Activated T-helper 1 cell treated with anti-CD3 and anti-CD28 coated beads, Interleukin-12 subunit alpha, Interleukin-12 subunit beta, Interleukin-2, Interleukin-4 antibody, amounts not matched to agents 30 ng/mL and 10 ng/mL and 1 ng/mL, durations not matched to agents 14 hours and 24 hours and 36 hours (primary cell): ENCODE measurements at places on chromosomes 5 and 9. TPM values are rescaled to one million over a fixed set of nuclear protein-coding genes. Genes with fewer than 3 reads are reported as not detected.

- DNase-seq = no peak
Observed at GRCh38 chr9:88064554-88064953, 73.7 kb downstream of the SPATA31C2 start.

GRCh38 chr5:101535626-101536025 lies 632.5 kb upstream of the ST8SIA4 start:
- DNase-seq = no peak

DNA sequence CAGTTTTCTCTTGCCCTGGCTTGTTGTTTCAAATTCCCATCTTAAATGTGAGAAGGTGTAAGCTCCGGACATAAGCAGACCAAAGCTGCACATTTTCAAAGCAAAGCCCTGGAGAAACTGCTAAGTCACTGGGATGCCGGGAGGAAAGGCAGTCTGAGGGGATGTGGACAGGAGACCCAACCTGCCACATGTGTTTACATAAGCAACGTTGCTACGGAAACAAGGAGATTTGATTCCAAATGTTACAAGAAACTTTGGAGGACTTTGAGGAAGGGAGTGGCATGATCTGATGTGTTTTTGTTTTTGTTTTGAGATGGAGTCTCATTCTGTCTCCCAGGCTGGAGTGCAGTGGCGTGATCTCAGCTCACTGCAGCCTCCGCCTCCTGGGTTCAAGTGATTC lies 25.7 kb upstream of the INSYN2B start:
- DNase-seq = no peak

- DNase-seq = no peak
Observed at GRCh38 chr9:125634040-125634717, 72.8 kb downstream of the MAPKAP1 start.

GRCh38 chr5:41524174-41524573 lies 13.8 kb upstream of the PLCXD3 start:
- no peak for DNase-seq

DNA sequence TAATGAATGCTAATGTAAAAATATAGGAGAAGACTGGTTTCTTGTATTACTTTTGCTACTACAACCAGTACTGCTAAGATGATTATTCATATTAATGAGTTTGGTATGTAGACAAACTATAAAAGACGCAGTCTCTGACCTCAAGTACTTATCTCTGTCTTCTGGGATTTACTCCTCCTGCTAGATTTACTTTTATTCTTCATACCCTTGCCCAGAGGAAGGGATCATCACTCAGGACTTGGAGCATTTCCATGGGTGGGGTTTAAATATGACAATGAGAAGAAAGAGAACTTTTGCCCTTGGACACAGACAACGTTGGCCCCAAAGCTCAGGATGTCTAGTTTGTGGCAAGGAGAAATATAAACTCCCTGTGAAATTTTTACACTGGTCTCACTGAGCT lies 126.1 kb downstream of the BNC2 start:
- DNase-seq = no peak

DNA sequence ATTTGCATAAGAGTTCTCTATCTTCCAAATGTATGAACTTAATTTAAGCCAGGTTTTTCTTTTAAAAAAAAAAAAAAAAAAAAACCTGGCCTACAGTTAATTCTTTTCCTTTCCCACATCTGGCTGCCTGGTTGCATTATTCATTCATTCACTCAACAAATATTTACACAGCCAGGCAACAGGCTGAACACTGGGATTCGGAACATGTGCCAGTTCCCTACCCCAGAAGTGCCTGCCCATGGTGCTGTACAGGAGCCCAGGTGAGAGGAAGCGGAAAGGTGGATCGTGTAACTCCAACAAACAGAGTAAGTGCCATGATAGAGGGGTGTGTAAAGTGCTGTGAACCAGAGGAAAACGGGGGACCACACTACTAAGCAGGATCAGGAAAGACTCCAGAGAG lies 93.6 kb downstream of the CDK5RAP2 start:
- DNase-seq = no peak

- no peak for DNase-seq
Observed at GRCh38 chr5:175290379-175290778, 153.6 kb downstream of the DRD1 start.

DNA sequence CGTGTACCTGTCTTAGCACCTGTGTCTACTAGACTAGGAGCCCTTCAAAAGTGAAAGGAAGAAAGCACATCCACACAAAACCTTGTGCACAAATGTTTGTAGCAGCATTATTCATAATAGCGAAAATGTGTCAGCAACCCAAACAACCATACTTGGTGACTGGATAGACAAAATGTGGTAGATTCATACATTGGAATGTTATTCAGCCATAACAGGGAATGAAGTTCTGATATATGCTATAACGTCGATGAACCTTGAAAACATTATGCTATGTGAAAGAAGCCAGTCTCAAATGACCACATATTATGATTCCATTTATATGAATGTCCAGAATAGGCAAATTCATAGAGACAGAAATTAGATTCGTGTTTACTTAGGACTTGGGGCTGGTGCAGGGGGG lies 57.8 kb upstream of the LARP1 start:
- DNase-seq = no peak

- no peak for DNase-seq
Observed at GRCh38 chr5:137379555-137380286, 119.4 kb downstream of the SPOCK1 start.

Gene STKLD1
- total RNA-seq = 0.64 and 1.5 TPM in 2 replicates

Gene ZNF608
- total RNA-seq = not detected in 2 replicates

Gene TXNDC8
- not detected in 2 replicates for total RNA-seq

Gene DRD1
- not detected in 2 replicates for total RNA-seq

Gene RGS7BP
- not detected in 2 replicates for total RNA-seq

Gene PGM5
- not detected in 2 replicates for total RNA-seq

Gene CCDC69
- total RNA-seq = 24.3 and 25.4 TPM in 2 replicates

Gene SVEP1
- not detected in 2 replicates for total RNA-seq

Gene PCDHGA3
- total RNA-seq = 0.10 TPM in 1 of 2 replicates, not detected in the other

Gene CEL
- 1.8 and 2.0 TPM in 2 replicates for total RNA-seq

Gene PRDM9
- total RNA-seq = not detected in 2 replicates
